Stimulated activated CD4-positive, alpha-beta T cell treated with anti-CD3 and anti-CD28 coated beads, Interleukin-1b, Interleukin-23, amount 100 ng/mL, for 1 hour (primary cell): ENCODE measurements at places on chromosomes 2 and 18.

- DNase-seq = no peak
Observed at GRCh38 chr2:106129150-106129549, 65.0 kb downstream of the UXS1 start.

DNA sequence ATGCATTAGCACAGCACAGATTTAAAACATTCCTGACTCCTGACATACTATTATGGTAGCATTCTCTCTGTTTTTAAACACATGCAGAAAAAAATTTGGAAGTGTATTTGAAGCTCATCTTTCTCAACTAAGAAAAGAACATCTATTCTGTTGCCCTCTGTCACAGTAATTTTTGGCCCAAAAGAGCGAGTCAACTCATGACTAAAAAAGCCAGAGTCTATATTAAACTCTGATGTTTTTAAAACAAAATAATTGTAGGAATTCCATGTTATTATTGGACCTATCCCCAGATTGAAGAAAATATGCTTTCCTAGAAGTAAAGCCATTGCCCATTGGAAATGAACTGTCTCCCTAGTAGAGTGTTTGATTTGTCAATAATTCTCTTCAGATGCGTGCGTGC, 96.7 kb downstream of the CRIM1 start:
- DNase-seq = no peak

GRCh38 chr2:105181282-105181681, 60.3 kb upstream of the GPR45 start:
- no peak for DNase-seq

DNA sequence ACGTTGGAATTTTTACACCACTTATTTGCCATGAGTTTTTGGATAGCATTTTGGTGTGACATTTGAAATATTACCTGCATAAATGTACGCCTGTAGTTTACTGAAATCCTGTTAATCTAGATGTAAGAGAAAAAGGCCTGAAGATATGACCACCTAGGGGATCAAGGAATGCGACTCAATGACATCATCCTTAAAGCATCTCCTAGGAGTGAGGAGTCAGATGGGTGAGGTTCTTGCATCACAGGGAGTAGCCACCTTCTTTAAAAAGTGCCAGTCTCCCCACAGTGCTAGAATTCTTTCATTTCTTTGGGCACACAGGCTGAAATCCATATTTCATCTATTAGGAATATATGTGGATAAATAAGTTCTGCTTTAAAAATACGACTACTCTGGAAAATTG, 34.5 kb downstream of the ADCYAP1 start:
- no peak for DNase-seq

- no peak for DNase-seq
Observed at GRCh38 chr2:217790681-217791392, 212.0 kb downstream of the TNS1 start.

DNA sequence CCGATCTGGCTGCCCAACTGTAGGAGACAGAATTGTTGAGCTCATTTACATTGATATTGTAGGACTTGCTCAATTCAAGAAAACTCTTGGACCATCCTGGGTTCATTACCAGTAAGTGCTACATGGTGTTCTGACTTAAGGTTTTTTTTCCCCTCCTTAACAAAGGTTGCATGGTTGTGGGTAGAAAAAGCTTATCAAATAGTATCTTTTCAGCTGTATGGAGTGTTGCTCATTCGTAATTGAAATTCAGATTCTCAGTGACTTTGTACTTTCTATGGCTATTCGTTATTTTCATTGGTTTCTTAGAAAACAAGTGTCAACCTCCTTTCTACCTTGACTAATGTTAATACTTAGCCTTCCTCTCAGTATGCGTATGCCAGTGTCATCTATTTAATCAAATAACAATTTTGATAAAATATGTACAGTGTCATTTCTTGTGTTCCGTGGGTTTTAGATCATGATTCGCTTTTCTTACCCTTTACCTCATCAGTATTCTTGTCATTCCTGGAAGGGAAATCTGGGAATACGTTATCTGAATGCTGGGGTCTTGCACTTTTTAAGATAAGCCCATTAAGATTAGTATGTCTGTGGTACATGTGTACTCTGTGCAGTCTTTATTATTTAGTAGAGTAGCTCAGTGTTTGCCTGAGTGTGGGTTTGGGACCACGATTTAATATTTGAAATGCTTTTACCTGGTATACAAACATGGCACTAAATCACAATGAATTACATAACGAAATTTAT, 91.3 kb downstream of the MGAT5 start:
- DNase-seq = no peak

DNA sequence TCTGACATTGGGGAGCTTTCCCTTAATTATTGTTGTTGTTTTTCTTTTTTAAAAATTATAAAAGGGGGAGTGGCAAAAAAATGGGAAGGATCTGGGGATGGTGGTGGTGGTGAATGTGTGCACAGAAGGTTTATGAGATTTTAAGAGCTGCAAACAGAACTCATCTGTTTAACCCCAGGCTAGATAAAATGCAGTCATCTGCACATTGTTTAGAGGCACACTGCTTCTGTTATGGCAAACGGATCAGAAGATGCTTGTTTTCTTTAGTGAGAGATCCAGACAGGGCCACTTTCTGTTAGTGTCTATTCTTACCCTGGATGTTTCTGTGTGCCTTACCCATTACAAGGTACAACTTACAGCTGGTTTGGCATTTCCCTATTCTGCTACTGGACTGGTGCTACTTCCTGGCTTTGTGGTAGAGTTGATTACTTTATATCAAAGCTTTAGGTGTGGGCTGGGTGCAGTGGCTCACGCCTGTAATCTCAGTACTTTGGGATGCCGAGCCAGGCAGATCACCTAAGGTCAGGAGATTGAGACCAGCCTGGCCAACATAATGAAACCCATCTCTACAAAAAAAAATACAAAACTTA, 68.2 kb upstream of the NRP2 start:
- no peak for DNase-seq

DNA sequence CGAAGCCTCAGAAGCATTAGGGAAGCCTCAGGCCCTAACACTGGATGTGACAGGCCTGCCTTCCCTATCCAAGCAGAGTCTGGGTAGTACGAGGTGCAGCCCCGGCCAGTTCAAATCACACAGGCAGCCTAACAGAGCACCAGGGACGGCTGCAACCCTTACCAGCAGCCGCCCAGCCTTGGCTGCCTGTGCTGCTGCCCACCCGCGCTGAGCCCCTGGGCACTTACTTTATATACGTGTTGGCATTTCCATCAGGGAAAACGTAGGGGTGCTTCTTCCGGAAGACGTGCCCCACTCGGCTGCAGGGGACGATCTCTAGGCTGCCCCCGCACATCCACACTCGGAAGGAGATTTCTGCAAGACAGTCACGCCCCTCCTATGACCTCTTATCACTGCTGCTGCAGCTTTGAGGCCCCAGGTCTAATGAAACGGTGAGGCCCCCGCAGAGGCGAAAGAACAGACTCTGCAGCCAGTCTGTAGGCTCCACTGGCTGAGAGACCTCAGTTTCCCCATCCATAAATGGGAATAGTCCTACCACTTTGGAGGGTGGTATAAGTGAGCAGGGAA, 124.7 kb upstream of the CAPN13 start:
- no peak for DNase-seq

- no peak for DNase-seq
Observed at GRCh38 chr2:175372704-175373701, 191.5 kb upstream of the ATP5MC3 start.
